Activated B cell treated with CpG ODN at 0.5 μM for 24 hours (primary cell): ENCODE measurements at places on chromosomes 2 and 18. TPM values are rescaled to one million over a fixed set of nuclear protein-coding genes. Genes with fewer than 3 reads are reported as not detected.

DNA sequence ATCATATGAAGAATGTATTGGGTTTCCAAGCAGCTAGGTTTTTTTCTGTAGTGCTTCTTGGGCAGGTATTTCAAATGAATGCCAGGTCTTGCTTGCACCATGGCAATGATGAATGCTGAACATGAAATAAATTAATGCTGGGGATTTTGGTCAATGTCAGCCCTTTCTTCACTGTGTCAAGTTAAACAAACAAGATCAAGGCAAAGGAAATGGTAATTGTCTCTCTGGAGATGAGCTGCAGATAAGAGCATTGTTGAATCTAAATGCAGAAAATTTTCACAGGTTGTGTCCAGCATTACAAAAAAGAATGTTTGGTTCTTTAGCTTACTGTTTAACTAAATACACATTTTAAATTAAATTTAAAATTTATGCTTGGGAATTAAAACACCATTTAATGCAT, 144.3 kb downstream of the GPD2 start:
- H3K4me1 ChIP-seq: no peaks in the 10 kb centered on the region
- no peak overlapping the region for H3K27ac ChIP-seq
- no peak for DNase-seq
- H3K4me3 ChIP-seq: no peak overlapping the region
- peaks cover 49% of the 10 kb centered on the region for H3K36me3 ChIP-seq

- H3K27me3 ChIP-seq: no peaks in the 10 kb centered on the region
- H3K4me3 ChIP-seq: no peak overlapping the region
- H3K4me1 ChIP-seq: no peaks in the 10 kb centered on the region
- no peak for DNase-seq
- H3K36me3 ChIP-seq: no peaks in the 10 kb centered on the region
- H3K27ac ChIP-seq: no peak overlapping the region
These were observed 289.6 kb downstream of the GALNT13 start for GRCh38 chr2:154161286-154161685.

The ALPP gene
- total RNA-seq: 0.38 TPM in 1 of 2 replicates, not detected in the other

DNA sequence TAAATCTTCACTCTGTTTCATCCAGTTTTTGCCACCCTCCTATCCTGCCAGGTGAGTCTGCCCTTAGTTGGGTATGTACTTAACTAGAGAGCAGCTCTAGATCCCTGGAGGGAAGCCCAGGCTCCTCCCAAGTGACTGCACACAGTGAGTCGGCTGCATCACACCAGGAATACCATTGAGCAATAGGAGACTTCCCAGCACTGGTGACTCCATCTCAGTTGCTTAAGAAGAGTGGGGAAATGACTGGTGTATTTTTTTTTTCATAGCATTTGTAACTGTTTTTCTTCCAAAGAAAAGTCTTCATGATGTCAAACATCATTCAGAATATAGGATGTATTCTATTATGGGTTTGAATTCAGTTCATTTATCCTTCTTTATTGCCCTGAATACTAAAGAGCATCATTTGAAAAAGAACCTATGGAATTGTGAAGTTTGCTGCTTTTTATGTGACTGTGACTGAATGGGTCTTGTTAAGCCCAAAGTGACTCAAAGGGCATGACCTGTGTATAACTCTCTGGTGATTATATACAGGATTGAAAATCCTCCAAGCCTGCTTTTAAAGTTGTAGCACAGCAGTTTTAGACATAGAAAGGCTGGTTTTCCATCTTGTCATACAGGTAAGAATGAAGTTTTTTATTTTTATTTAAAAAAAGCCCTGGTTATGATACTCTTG, 84.3 kb downstream of the MAP3K20 start:
- no peaks in the 10 kb centered on the region for H3K27me3 ChIP-seq
- H3K27ac ChIP-seq: no peak overlapping the region
- H3K4me3 ChIP-seq: no peak overlapping the region
- no peak for DNase-seq
- H3K4me1 ChIP-seq: no peaks in the 10 kb centered on the region

The CGREF1 gene
- 0.17 and 0.31 TPM in 2 replicates for total RNA-seq

- no peak overlapping the region for H3K27ac ChIP-seq
- no peak for DNase-seq
- H3K4me3 ChIP-seq: no peak overlapping the region
- no peaks in the 10 kb centered on the region for H3K27me3 ChIP-seq
These were observed 5.4 kb downstream of the TRAF3IP1 start for GRCh38 chr2:238325694-238326093.

GRCh38 chr2:27687232-27687631, 23.5 kb downstream of the SLC4A1AP start:
- H3K27ac ChIP-seq: no peak overlapping the region
- H3K27me3 ChIP-seq: no peaks in the 10 kb centered on the region
- H3K36me3 ChIP-seq: peaks cover 62% of the 10 kb centered on the region
- H3K4me3 ChIP-seq: no peak overlapping the region
- DNase-seq: no peak

- no peaks in the 10 kb centered on the region for H3K27me3 ChIP-seq
- H3K4me1 ChIP-seq: no peaks in the 10 kb centered on the region
- no peaks in the 10 kb centered on the region for H3K36me3 ChIP-seq
- DNase-seq: no peak
- no peak overlapping the region for H3K4me3 ChIP-seq
These were observed 93.8 kb downstream of the LRP1B start for GRCh38 chr2:142037066-142037465.

The NDUFS1 gene
- 47.3 and 50.1 TPM in 2 replicates for total RNA-seq

The MYCN gene
- not detected in 2 replicates for total RNA-seq

DNA sequence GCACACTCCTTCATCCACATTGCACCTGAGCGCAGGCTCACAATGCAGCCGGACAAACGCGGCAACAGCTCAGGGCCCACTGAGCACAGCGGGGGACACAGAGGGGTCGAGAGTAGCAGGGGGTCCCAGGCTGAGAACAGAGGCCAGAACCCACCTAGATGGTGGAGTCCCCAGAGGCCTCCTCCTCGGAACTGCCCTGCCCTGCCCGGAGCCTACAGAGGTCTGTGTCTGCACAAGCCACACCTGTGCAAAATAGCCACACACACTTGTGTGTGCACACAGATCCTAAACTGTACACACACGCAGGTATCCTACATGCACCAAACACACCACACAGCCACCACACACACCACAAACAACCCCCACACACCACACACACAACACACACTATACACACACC, 72.8 kb downstream of the TMEM18 start:
- no peak for DNase-seq
- H3K27me3 ChIP-seq: peaks cover 2% of the 10 kb centered on the region
- no peak overlapping the region for H3K27ac ChIP-seq
- no peaks in the 10 kb centered on the region for H3K36me3 ChIP-seq
- no peak overlapping the region for H3K4me3 ChIP-seq
- no peaks in the 10 kb centered on the region for H3K4me1 ChIP-seq

GRCh38 chr2:231360401-231360800, 35.1 kb upstream of the B3GNT7 start:
- H3K36me3 ChIP-seq: no peaks in the 10 kb centered on the region
- H3K4me3 ChIP-seq: no peak overlapping the region
- H3K27ac ChIP-seq: no peak overlapping the region
- peaks cover 28% of the 10 kb centered on the region for H3K4me1 ChIP-seq

GRCh38 chr2:240429872-240430491, 5.5 kb upstream of the GPC1 start:
- H3K27me3 ChIP-seq: peaks cover 7% of the 10 kb centered on the region
- peak; percentile 13 for DNase-seq
- H3K27ac ChIP-seq: no peak overlapping the region
- H3K4me3 ChIP-seq: no peak overlapping the region

GRCh38 chr2:220855296-220855695, 716.8 kb downstream of the EPHA4 start:
- H3K36me3 ChIP-seq: no peaks in the 10 kb centered on the region
- peaks cover 2% of the 10 kb centered on the region for H3K27me3 ChIP-seq
- no peak overlapping the region for H3K4me3 ChIP-seq
- H3K27ac ChIP-seq: no peak overlapping the region

DNA sequence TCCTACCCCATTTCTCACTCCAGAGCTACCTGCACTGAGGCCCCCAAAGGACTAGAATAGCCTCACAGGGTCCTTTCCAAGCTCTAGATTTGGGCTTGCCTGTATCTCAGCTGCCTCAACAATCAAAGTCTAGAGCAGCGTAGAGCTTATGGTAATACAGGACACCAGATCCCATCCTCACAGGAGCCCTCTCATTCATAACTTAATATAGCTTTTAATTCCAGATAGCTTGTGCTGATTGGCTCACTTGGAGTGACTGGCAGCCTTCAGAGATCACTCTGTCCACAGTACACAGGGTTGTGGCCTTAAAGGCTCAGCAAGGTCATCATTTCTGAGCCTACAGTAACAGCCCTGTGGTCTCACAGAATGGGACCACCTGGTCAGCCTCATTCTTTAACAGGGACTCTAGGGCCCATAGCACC, 51.4 kb downstream of the ZFP36L2 start:
- H3K4me3 ChIP-seq: peak overlapping the region; percentile 64
- peaks cover 2% of the 10 kb centered on the region for H3K36me3 ChIP-seq
- H3K27ac ChIP-seq: peak overlapping the region; percentile 91
- peaks cover 81% of the 10 kb centered on the region for H3K4me1 ChIP-seq

GRCh38 chr18:12154361-12154760, 60.7 kb downstream of the ANKRD62 start:
- no peaks in the 10 kb centered on the region for H3K36me3 ChIP-seq
- no peak overlapping the region for H3K4me3 ChIP-seq
- H3K4me1 ChIP-seq: no peaks in the 10 kb centered on the region
- DNase-seq: no peak
- peaks cover 5% of the 10 kb centered on the region for H3K27me3 ChIP-seq
